ENCODE measurements at places on chromosomes 1 and 21.
A peak's percentile ranks its signal among the peaks of the same experiment; 100 is the strongest.

DNA sequence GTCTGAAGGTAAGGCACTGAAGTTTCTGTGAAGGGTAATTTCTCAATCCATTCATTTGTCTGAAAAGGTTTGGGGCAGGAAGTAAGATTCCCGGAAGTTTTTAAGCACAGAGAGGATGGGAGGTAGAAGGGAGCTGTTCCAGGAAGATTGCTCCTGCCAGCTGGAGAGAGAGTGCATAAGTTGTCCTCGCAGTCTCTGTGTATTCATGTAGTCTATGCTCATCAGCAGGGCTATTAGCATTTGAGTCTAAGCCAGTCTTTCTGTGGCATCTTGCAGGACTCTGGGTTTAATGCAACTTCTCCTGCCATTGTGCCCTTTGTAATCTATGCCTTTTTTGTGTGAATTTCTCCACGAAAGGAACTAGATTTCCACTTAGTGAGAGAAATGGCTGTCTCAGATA lies 140.8 kb upstream of the FGGY start:
- DNase-seq, result no peak

GRCh38 chr1:187788718-187789117 lies 960.0 kb downstream of the PLA2G4A start:
- no peak for DNase-seq

- DNase-seq, result no peak
These were observed 235.2 kb downstream of the SDCCAG8 start for GRCh38 chr1:243490748-243491686.

- DNase-seq, result no peak
These were observed 31.5 kb downstream of the PAPPA2 start for GRCh38 chr1:176494436-176494835.

GRCh38 chr1:30196457-30196856 lies 526.9 kb downstream of the MATN1 start:
- no peak for DNase-seq

DNA sequence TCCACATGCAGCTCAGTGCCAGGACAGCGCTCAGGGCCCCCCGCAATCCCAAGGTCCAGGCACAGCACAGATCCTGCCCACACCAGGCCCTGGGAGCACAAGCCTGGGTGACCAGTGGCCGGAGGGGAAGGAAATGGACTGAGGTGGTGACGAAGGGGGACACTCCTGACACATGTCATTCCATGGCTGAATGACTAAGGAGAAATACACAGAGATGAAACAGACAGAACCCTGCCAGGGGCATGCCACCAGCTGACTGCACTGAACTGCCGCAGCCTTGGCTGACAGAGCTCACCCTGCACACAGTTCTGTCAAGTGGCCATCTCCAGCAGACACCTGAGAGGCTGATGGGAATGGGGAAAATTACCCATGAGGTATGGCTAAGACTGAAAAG lies 56.1 kb downstream of the HSF2BP start:
- no peak for DNase-seq

DNA sequence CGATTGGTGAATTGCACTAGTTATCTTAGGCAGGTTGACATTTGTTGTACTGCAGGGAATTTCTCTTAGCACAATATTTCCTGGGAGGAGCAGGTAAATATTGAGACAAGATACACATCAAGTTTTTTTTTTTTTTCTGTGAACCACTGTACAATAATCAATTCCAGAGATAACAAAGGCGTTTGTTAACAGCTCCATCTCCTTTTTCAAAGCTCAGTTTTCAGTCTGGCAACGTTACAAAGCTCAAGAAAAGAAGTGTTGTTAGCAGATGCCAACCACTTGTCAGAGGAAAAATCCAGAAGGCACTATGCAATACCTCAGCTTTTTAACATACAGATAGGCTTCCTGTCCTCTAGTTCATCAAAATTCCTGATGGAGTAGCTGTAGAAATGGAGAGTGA lies 40.9 kb upstream of the DAB1 start:
- DNase-seq, result no peak

- DNase-seq, result peak; percentile 19
These were observed 27.2 kb downstream of the XCL1 start for GRCh38 chr1:168603501-168604110.

DNA sequence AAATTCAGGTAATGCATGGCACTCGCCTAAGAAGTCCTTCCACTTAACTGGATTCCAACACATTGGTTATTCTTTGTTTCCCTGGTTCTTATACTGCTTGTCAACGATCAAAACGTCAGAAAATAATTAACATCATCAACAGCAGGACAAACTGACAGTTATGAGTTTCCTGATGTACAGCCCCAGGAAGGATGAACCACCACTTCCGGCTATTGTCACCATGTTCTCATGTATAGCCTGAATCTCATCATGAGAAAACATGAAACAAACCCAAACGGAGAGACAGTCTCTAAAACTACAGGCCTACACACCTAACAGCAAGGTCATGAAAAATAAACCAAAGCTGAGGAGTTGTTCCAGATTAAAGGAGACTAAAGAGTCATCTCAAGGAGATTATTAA lies 60.5 kb upstream of the FBXO28 start:
- no peak for DNase-seq

DNA sequence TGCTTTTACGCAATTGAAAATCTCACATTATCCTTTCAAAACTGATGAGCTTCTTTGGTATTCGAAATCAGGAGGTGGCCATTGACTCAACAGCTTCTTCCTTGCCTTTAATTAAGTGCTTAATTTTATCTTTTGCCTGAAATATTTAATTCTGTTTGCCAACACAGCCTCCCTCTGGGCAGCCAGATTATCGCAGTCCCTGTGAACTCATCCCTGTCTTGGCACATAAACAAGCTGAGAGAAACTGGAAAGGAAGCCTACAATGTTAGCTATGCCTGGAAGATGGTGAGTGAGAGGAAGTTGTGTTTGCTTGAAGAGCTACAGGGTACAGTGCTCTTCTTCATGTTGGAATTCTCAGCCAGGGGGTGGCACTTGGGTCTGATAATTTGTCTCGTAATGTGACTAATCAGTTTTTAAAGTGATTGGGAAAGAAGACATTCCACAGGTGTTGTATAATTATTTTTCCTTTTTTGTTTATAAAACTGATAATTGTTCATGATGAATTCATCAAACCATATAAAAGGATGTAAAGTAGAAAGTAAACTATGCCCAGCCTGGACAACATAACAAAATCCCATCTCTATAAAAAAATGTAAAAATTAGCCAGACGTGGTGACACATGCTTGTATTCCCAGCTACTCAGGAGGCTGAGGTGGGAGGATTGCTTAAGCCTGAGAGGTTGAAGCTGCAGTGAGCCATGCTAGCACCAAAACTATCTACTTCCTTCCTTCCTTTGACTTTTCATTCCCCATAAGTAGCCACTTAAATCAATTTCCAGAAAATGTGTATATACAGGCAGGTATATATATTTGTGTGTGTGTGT lies 90.1 kb upstream of the RAVER2 start:
- DNase-seq, result no peak

GRCh38 chr1:55059302-55060132 lies 20.2 kb downstream of the PCSK9 start:
- no peak for DNase-seq

GRCh38 chr1:111062081-111062480 lies 77.8 kb downstream of the DRAM2 start:
- no peak for DNase-seq

DNA sequence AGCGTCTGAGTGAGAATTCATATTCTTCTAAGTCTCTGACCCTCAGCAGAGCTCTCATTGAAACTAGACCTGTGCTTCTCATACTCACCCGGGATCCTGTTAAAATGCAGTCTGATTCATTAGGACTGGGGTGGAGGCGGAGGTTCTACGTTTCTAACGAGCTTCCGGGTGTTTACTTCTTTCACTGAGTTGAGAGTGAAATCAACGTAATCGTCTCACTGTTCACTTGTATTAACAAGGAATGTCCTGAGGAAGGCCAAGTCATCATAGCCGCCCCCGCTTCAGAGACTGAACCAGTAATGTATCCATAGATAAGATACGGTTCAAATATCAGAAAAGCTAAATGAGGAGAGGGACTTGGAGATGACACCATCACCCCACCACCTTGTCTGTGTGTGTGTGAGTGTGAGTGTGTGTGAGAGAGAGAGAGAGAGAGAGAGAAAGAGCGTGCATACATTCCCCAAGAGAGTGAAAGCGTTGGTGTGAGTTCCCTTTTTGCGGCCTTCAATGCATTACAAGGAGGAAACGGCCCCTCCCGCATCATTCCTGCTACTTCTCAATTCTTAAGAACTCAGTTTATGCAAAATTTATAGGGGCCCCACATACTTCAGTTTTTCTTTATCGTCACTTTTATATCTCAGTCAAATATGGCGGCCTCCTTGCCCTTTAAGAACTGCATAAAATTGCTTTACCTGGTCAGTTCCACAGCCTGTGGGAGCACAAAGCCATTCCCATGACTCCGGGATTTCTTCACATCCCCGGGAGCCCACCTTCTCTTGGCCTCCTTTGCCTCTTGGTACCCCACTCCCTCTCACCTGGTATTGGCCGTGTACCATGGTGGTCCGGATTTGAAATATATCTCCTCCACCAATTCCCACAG lies 19.8 kb downstream of the KMO start:
- DNase-seq, result no peak

DNA sequence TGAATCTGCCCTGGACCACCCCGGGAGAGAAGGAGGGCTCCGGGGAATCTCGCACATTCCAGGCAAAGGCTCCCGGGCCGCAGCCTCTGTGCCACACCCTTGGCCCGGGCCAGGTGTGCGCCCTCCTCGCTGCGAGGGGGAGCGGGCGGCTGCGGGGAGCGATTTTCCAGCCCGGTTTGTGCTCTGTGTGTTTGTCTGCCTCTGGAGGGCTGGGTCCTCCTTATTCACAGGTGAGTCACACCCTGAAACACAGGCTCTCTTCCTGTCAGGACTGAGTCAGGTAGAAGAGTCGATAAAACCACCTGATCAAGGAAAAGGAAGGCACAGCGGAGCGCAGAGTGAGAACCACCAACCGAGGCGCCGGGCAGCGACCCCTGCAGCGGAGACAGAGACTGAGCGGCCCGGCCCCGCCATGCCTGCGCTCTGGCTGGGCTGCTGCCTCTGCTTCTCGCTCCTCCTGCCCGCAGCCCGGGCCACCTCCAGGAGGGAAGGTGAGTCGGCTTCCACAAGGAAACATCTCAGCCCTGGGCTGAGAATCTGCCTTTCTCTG lies at the start of gene LAMC2:
LAMC2 (plus strand) TSS at position 324 of the 550 bp plus-strand sequence; CDS start at position 413, 89 bp downstream.
- DNase-seq, result no peak

- no peak for DNase-seq
These were observed 73.3 kb upstream of the PAXBP1 start for GRCh38 chr21:32844653-32845436.

DNA sequence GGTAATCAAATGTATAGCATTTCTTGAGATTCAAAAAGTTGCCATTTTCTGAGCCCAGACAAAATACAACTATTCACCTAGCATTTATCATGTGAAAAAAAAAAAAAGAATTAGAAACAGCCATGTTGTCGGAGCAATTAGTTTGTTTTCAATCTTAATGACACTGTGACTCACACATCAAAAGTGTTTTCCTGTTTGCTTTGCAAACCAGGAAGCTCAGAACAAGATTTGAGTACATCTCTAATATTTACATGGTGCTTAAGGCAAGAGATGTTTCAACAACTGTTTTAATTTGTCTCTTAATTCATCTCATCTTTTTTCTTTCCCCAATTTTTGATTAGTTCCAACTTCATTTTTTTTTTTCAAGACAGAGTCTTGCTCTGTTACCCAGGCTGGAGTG lies 62.5 kb upstream of the CAPZB start:
- no peak for DNase-seq

DNA sequence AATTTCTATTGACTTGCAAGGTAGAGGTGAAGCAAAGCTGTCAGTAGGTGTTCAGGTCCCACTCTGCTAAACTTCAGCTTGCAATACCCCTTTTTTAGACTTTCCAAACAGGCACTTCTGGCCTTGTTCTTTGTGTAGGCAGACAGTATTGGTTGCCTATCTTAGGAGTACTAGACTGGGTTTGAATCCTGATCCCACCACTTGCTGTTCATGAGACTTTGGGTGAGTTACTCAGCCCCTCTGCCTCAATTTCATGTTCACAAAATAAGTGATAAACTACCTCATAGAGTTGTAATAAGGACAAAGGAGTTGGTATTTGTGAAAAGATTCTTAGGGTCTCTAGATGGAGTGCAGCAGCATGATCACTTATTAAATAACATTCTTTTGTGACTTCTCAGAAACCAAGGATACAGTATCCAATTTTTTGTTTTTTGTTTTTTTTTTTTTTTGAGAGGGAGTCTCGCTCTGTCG lies 5.2 kb downstream of the RCC1 start:
- DNase-seq, result no peak

- DNase-seq, result peak; percentile 0
These were observed 568 bp downstream of the TRIM45 start for GRCh38 chr1:117120774-117121588.

DNA sequence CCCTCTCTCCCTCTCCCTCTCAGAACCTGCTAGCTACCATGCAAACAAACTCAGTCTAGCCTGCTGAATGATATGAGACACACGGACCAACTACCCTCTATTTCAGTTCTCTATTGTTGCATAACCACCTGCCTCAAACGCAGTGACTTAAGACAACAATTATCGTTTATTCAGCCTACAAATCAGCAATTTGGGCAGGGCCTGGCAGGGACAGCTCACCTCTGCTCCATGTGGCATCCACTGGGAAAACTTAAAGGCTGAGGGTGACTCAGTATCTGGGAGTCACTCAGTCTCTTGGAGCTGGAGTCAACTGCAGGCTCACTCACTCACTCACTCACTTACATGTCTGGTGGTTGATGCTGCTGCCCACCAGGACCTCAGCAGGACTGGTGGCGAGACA lies 121.3 kb downstream of the SEC16B start:
- DNase-seq, result no peak

DNA sequence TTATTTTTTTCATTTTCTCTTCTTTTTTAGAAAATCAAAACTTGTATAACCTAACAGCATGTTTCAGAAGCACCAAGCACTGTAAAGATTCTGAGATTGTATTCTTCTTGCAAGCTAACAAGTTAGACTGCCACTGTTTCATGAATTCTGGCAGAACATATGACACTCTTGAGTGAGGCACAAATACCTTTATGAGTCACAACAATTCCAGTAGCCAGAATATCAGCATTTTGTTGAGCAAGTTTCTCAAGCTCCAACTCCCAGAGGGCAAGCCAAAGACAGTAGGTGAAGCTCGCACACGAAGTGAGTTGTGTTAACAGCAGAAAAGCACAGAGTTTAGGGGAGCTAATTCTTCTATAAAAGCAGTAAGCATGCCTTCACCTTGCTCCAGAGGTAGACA lies 268.8 kb upstream of the NCAM2 start:
- DNase-seq, result no peak

- DNase-seq, result no peak
These were observed 114.6 kb downstream of the NTNG1 start for GRCh38 chr1:107255469-107255868.

- DNase-seq, result no peak
These were observed 29.3 kb upstream of the SERPINC1 start for GRCh38 chr1:173946380-173946921.

All from stimulated activated CD8-positive, alpha-beta memory T cell treated with anti-CD3 and anti-CD28 coated beads, Interleukin-7, amount 100 ng/mL, for 48 hours (primary cell).